AML-193 (cell line): ENCODE measurements at places on chromosomes 3 and 15.

- peak; percentile 65 for DNase-seq
Measured at GRCh38 chr3:188584162-188584529, 430.2 kb downstream of the LPP start.

- no peak for DNase-seq
Measured at GRCh38 chr15:81398456-81398855, 24.4 kb upstream of the TMC3 start.

GRCh38 chr3:191170097-191170496, 28.9 kb upstream of the OSTN start:
- no peak for DNase-seq

DNA sequence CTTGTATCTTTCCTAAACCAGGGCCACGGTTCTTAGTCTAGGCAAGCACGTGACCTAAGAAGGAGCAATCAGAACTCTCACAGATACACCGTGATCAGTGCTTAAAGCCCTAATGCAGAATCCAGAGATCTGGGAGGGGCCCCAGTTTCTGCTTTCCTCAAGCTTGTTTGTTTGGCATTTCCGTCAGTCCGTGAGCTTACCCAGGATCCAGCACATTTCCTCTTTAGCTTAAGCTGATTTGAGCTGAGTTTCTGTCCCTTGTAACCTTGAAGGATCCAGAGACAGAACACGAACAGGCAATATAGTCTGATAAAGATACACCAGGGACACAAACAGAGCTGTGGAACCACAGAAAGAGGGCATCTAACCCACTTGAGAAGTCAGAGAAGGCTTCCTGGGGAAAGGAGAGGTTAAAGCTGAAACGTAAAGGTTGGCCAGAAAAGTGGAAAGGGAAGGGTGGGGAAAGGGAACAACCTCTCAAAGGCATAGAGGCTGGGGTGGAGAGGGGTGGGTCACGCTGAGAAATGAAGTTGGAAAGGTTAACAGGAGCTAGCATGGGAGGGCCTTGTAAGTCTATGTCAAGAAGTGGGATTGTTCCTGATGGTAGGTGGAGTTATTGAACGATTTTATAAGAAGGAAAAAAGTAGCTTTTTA, 42.1 kb upstream of the RARB start:
- DNase-seq = no peak
